Esophagus squamous epithelium (tissue), 5 donors: ENCODE measurements at places on chromosomes 12 and 14. TPM values are rescaled to one million over a fixed set of nuclear protein-coding genes. Genes with fewer than 3 reads are reported as not detected.

Gene SH2B3
- total RNA-seq = 3.3 TPM

Gene YAF2
- total RNA-seq = 4.9 TPM

Gene CDKN3
- total RNA-seq = 25.4 TPM

Gene POTEM
- not detected for total RNA-seq
